GM12891 (cell line): ENCODE measurements at places on chromosomes 16 and 17.

- no peak for DNase-seq
Observed at GRCh38 chr16:84007965-84008364, 34.6 kb downstream of the SLC38A8 start.

DNA sequence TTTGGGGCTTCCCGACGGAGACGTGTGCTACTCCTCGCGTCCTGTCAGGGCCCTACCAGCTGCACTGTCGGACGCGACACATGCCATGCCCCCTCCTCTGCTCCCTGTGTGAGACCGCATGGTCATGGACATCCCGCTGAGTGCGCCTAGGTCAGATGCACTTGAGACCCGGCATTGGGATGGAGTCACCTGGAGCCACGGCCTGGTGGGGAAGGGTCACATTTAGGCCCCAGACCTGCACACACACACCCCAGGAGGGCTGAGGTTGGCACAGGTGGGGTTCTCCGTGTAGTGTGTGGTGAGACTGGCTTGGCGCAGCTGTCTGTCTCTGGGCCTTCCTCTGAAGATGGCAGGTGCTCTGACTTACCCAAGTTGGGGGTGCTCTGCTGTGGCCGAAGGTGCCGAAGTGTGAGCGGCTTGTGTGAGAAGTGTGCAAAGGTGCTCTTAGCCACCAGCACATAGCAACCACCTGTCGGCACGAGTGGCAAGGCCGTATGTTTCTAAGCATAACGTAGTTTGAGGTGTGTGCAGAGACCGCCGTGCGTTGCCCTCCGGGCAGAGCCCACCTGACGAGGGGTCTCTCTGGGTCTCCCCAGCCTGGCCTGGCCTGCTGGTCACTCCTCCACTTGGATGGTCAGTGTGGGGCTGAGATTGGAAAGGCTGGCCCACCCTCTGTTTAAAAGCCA is 108.6 kb downstream of the BANP start:
- no peak for DNase-seq

GRCh38 chr16:68230956-68231355 is 5.0 kb downstream of the ESRP2 start:
- no peak for DNase-seq

DNA sequence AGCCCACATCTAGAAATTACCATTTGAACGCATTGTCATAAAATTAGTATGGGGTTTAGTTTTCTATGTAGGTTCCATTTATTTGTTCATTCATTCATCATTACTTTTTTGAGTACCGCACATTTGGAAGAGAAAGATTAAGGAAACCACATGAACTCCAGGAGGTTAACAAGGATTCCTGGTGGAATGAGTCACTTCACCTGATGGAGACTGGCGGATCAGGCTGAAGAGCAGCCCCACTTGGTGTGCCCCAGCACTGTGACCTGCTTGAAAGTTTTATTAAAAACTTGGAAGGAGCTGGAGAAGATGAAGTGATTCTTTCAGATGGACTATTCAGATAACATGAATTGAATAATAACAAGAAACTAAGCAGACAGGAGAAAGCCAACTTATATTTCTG is 293.6 kb upstream of the CDH11 start:
- DNase-seq = no peak

DNA sequence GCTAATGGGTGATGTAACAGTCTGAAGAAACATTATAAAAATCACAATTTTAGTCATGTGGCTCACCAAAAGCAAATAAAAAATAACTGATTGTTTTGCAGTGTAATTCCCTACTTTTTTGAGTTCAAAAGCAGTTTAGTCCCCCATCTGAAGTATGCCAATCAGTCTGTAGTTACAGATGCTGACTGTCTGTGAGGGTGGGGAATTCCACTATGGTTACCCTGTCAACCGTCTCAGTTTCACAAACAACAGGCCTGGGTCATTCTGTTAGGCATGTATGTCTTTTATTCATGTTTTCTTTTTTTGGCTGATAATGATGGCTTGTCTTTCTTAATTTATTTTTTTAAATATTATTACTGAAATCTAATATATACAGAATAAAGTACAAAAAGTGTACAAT is 69.3 kb downstream of the STXBP4 start:
- DNase-seq = no peak

GRCh38 chr16:65223335-65223734 is 101.5 kb upstream of the CDH11 start:
- no peak for DNase-seq

- DNase-seq = no peak
Observed at GRCh38 chr16:19687279-19687678, 30.7 kb downstream of the KNOP1 start.

DNA sequence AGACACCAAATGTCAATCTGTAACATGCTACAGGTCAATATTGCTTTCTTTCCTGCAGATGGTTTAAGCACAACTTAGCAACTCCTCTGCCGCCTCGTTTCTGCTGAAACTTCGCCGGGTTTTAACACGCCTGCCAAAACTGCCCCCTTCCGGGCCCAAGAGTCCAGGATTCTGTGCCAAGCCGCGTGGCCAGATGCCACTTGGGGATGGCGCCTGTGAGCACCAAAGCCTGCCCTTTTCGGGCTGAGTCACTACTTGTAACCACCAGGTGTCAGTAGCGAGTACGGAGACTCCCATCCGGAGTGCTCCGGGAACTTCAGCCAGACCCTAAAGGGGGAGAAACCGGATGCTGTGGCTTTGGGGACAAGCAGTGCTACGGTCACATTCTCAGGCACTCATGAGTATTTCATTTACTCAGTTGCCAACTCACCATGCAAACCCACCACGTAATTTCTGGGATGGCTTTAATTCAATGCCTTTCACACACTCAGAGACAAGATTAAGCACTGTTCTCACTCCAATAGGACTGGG is 7.8 kb downstream of the PMP22 start:
- peak; percentile 50 for DNase-seq

DNA sequence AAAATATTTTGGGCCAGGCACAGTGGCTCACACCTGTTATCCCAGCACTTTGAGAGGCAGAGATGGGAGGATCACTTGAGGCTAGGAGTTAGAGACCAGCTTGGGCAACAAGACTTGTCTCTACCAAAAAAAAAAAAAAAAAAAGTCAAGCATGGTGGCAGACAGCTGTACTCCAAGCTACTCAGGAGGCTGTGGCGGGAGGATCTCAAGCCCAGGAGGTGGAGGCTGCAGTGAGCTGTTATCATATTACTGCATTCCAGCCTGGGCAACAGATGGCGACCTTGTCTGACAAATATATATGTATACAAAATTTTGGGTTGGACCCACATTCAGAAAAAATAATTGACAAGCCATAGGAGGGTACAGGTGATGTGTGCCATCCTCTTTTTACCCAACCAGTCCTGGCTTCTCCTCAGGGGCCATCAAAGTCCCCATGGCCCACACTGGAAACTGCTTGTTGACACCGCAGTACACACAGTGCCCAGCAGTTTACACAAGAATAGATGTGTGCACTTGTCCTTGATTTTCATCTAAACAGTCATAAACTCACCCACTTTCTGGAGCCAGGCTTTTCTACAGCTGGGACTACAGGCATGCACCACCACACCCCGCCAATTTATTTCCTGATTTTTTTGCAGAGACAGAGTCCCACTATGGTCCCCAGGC is 1.7 kb downstream of the CES2 start:
- no peak for DNase-seq

GRCh38 chr16:47565454-47565853 is 104.3 kb downstream of the PHKB start:
- DNase-seq = no peak

DNA sequence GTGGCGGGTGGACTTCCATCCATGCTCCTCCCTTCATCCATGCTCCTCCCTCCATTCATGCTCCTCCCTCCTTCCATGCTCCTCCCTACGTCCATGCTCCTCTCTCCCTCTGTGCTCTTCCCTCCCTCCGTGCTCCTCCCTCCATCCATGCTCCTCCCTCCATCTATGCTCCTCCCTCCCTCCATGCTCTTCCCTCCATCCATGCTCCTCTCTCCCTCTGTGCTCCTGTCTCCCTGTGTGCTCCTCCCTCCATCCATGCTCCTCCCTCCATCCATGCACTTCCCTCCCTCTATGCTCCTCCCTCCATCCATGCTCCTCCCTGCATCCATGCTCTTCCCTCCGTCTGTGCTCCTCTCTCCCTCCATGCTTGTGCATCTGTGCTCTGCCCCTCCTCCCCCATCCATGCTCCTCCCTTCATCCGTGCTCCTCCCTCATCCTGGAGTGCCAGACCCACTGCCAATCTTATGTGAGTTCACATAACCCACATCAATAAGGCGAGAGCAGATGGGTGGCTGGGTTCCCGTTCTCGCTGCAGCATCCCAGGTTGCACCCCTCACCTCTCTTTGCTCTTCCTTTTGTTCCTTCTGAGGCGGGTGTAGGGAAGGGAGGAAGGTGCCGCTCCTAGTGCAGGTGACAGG is 22.8 kb downstream of the KSR1 start:
- no peak for DNase-seq
